ENCODE measurements at places on chromosomes 2 and 18. TPM values are rescaled to one million over a fixed set of nuclear protein-coding genes. Genes with fewer than 3 reads are reported as not detected.

Gene DSG2
- 0.08 TPM for polyA plus RNA-seq

Gene RAPGEF4
- polyA plus RNA-seq: not detected

Gene KLHL14
- polyA plus RNA-seq: not detected

Gene IFIH1
- polyA plus RNA-seq: 12.6 TPM

Gene NRP2
- not detected for polyA plus RNA-seq

Gene ACTG2
- polyA plus RNA-seq: not detected

Gene DYSF
- 3.0 TPM for polyA plus RNA-seq

Gene M1AP
- polyA plus RNA-seq: not detected

Gene RESP18
- not detected for polyA plus RNA-seq

Gene OR6B2
- not detected for polyA plus RNA-seq

Gene IL36A
- polyA plus RNA-seq: not detected

Gene CHRND
- not detected for polyA plus RNA-seq

Gene BBS5
- polyA plus RNA-seq: 1.3 TPM

Gene LYPD1
- polyA plus RNA-seq: not detected

Gene C2orf66
- not detected for polyA plus RNA-seq

Gene MCEE
- polyA plus RNA-seq: 25.1 TPM

Gene SLC4A3
- polyA plus RNA-seq: not detected

Gene GPR17
- polyA plus RNA-seq: not detected

Gene MORN2
- 10.7 TPM for polyA plus RNA-seq

Gene INHBB
- polyA plus RNA-seq: not detected

Gene SANBR
- 0.64 TPM for polyA plus RNA-seq

Gene TUBA3E
- polyA plus RNA-seq: not detected

Gene TRABD2A
- polyA plus RNA-seq: 70.1 TPM

Gene CRYGD
- not detected for polyA plus RNA-seq

Gene ANKRD30B
- not detected for polyA plus RNA-seq

Gene STPG4
- polyA plus RNA-seq: not detected

Gene CRYGC
- not detected for polyA plus RNA-seq

Gene GALNT13
- polyA plus RNA-seq: not detected

Gene SERPINB4
- not detected for polyA plus RNA-seq

Gene NUP35
- polyA plus RNA-seq: 8.2 TPM

Gene VWA3B
- not detected for polyA plus RNA-seq

Gene STAM2
- polyA plus RNA-seq: 5.2 TPM

Gene ZNF396
- polyA plus RNA-seq: 0.21 TPM

Gene RAB31
- 1.4 TPM for polyA plus RNA-seq

Gene RGPD3
- polyA plus RNA-seq: 0.06 TPM

Gene LIMS4
- 0.82 TPM for polyA plus RNA-seq

All from naive thymus-derived CD8-positive, alpha-beta T cell (primary cell).